T-helper 17 cell (primary cell): ENCODE measurements at places on chromosomes 13 and 19.

DNA sequence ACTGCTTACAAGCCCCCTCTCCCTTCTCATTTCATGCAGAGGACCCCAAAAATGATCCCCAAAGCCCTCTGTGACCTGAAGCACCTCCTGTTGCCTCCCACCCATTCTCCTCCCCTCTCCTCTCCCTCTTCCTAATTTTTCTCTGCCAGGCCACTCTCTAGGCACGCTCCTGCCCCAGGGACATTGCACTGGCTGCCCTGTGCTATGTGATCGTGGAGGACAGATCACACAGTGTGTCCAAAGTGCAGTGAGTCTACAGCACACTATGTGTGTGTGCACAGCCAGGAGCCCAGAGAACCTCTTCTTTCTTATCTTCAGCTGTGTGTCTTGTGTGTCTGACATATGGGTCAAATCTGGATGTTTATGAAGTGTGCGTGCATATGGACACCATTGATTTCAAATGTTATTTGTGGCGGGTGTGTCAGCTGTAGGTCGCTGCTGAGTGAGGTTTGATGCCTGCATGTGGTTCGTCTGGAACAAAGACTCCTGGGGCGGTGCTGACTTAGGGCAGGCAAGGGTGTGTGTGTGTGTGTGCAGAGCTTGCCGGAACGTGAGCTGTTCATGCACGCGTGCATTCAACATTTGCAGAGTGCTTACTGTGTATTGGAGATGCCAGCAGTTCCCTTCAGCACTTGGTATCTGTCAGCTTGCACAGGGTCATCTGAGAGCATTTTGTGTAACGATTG lies 2.1 kb upstream of the KLHL26 start:
- H3K4me3 ChIP-seq, result peak overlapping the region; percentile 90
- H3K36me3 ChIP-seq, result no peaks in the 10 kb centered on the region
- peaks cover 35% of the 10 kb centered on the region for H3K4me1 ChIP-seq

GRCh38 chr19:514166-514663 lies 6.9 kb downstream of the TPGS1 start:
- H3K4me3 ChIP-seq, result no peak overlapping the region
- peak overlapping the region; percentile 91 for H3K27ac ChIP-seq
- no peaks in the 10 kb centered on the region for H3K36me3 ChIP-seq
- no peaks in the 10 kb centered on the region for H3K27me3 ChIP-seq
- DNase-seq, result no peak

DNA sequence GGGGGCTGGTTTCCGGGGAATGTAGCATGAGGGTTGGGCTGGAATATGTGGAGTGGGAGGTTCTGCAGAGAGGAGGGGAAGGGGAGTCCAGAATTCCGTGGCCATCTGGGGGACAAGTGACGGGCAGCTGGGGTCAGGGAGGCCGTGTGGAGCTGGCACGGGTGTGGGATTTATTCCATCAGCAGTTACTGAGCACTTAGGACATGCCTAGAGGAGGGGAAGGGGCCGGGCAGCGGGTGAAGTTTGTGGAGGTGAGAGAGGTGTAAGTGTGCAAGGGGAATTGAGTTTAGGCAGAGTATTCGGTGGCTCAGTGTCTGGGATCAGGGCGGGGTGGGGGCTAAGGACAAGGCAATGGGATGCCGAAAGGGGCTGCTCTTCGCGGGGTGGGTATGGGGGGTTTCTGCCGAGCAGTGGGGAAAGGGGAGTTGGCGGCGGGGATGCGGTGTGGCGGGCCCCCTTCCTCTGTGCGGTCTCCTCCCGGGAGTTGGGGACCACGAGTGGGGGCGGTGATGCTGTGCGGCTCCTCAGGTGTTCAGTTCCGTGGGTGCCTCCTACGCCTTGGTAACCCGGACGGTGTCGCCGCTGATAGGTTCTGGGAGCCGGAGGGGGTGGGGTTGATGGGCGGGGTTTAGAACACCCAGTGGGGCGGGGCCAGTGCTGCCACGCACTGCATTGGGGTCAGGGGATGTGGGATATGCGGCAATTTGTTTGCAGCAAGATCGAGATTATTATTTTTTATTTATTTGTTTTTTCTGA lies 5.4 kb downstream of the CCDC61 start:
- peaks cover 3% of the 10 kb centered on the region for H3K36me3 ChIP-seq
- no peaks in the 10 kb centered on the region for H3K27me3 ChIP-seq
- H3K4me1 ChIP-seq, result peaks cover 29% of the 10 kb centered on the region
- peak; percentile 54 for DNase-seq

- peaks cover 4% of the 10 kb centered on the region for H3K36me3 ChIP-seq
- peak; percentile 44 for DNase-seq
- no peak overlapping the region for H3K27ac ChIP-seq
- peaks cover 83% of the 10 kb centered on the region for H3K27me3 ChIP-seq
- peak overlapping the region; percentile 70 for H3K4me3 ChIP-seq
Measured at GRCh38 chr13:27830010-27830409, 37.7 kb downstream of the GSX1 start.

- H3K36me3 ChIP-seq, result no peaks in the 10 kb centered on the region
- peaks cover 8% of the 10 kb centered on the region for H3K4me1 ChIP-seq
- peaks cover 59% of the 10 kb centered on the region for H3K27me3 ChIP-seq
- no peak for DNase-seq
- peak overlapping the region; percentile 9 for H3K4me3 ChIP-seq
Measured at GRCh38 chr13:94713561-94714182, 1.3 kb upstream of the SOX21 start.

DNA sequence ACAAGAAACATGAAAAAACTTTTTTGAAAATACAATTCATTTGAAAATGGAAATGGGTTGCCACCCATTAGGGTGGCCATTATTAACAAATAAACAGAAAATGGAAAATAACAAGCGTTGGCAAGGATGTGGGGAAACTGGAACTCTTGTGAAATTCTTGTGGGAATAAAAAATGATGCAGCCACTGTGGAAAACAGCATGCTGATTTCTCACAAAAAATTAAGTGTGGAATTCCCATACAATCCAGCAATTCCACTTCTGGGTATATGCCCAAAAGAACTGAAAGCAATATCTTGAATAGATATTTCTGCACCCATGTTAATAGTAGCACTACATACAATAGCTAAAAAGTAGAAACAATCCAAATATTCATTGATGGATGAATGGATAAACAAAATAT lies 165.2 kb downstream of the DCLK1 start:
- no peaks in the 10 kb centered on the region for H3K4me1 ChIP-seq
- peaks cover 2% of the 10 kb centered on the region for H3K27me3 ChIP-seq
- H3K27ac ChIP-seq, result no peak overlapping the region
- no peak for DNase-seq
- no peaks in the 10 kb centered on the region for H3K36me3 ChIP-seq
- H3K4me3 ChIP-seq, result no peak overlapping the region

DNA sequence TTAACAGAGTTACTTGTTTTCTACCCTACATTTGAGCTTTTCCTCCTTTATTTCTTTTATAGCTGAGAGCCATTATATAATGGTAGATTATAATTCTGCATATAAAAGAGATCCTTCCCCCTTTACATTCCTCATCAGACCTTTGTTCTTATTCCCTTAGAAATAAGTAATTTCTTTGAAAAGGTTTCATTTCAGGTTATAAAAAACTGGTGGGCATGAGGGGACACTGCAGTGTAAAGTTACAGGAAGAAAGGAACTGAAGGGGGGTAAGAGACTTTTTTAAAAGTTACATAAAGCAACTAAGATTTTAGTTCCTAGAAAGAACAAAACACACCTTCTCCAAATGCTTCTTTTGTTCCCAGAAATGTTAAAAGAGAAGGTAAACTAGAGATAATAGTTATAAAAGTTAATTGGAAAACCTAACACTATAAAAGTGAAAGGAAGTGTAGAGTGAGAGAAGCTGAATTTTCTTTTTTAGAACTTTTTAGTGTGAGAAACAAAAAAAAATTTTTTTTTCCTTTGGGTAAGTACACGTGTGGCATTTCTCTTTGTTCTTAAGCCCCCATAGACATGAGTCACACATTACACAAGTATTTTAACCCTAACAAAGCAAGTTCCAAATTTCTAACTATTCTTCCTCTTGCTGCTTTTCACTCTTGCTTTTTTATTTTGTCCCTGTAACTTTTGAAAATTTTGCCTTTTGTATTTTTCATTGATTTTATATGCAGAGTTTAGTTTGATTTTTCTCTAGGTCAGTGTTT lies 106.4 kb upstream of the MLNR start:
- H3K4me3 ChIP-seq, result peak overlapping the region; percentile 39
- H3K27me3 ChIP-seq, result no peaks in the 10 kb centered on the region
- peaks cover 8% of the 10 kb centered on the region for H3K36me3 ChIP-seq

DNA sequence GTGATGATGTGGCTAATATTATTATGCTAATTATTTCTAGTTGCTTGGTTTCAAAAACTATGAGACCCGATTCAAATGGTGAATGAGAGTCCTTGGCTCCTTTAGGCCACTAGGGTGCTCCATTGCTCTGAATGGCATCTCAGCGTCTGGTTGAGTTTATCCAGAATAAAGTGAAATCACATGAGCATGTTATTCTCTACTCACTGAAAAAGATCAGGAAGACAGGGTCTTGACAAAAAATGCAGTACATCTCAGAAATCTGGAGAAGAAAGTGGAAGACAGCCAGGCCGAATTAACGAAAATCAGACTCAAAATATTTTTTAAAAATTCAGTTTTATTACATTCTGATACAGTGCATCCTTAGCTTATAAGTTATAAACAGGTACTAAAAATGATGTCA lies 516.2 kb downstream of the MYO16 start:
- no peak for DNase-seq
- H3K36me3 ChIP-seq, result no peaks in the 10 kb centered on the region
- H3K27me3 ChIP-seq, result peaks cover 56% of the 10 kb centered on the region
- no peak overlapping the region for H3K27ac ChIP-seq
- peaks cover 2% of the 10 kb centered on the region for H3K4me1 ChIP-seq

- H3K36me3 ChIP-seq, result no peaks in the 10 kb centered on the region
- no peak overlapping the region for H3K4me3 ChIP-seq
- H3K27ac ChIP-seq, result no peak overlapping the region
- DNase-seq, result no peak
Measured at GRCh38 chr13:35349052-35349451, 127.4 kb downstream of the MAB21L1 start.

- H3K4me1 ChIP-seq, result peaks cover 27% of the 10 kb centered on the region
- no peaks in the 10 kb centered on the region for H3K36me3 ChIP-seq
- no peak overlapping the region for H3K27ac ChIP-seq
- DNase-seq, result no peak
Measured at GRCh38 chr19:38555200-38555599, 62.6 kb downstream of the MAP4K1 start.

DNA sequence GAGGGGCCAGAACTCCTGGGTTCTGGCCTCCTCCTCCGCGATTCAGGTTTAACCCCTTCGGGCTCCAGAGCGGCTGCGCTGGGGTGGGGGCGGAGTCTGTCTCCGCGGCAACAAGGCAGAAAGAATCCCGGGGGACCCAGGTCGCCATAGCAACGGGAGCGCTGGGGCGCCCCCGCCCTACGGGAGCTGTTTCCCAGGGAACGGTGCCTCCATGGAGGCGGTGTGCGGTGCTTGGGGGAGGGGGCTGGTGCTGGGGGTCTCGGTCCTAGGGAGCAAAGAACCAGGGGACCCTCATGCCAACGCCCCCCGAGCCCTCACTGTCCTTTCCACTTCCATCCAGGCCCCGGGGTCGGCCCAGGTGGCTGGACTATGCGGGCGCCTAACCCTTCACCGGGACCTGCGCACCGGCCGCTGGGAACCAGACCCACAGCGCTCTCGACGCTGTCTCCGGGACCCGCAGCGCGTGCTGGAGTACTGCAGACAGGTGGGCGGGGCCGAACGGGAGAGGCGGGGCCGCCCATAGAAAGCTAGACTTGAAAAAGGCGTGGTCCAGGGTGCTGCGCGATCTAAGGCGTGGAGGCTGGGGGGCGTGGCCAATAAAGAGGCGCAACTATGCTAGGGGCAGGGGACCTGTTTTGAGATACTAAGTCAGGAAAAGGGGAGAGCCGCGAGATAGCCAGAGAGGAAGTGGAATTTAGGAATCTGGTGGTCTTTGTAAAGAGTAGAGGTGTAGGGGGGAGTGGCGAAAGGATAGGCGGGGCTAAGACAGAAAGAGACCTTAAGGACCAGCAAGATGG lies 1.2 kb downstream of the APLP1 start:
- peak overlapping the region; percentile 80 for H3K4me3 ChIP-seq
- no peak overlapping the region for H3K27ac ChIP-seq
- peaks cover 50% of the 10 kb centered on the region for H3K27me3 ChIP-seq
- peak; percentile 72 for DNase-seq
- peaks cover 11% of the 10 kb centered on the region for H3K36me3 ChIP-seq

- no peaks in the 10 kb centered on the region for H3K27me3 ChIP-seq
- no peak overlapping the region for H3K27ac ChIP-seq
- H3K4me1 ChIP-seq, result peaks cover 5% of the 10 kb centered on the region
- H3K36me3 ChIP-seq, result no peaks in the 10 kb centered on the region
Measured at GRCh38 chr19:10207026-10207425, 12.3 kb upstream of the DNMT1 start.

GRCh38 chr13:72920097-72920496 lies 138.2 kb downstream of the PIBF1 start:
- H3K4me1 ChIP-seq, result peaks cover 6% of the 10 kb centered on the region
- no peak for DNase-seq
- no peak overlapping the region for H3K4me3 ChIP-seq

GRCh38 chr19:5954293-5954692 lies 23.6 kb downstream of the RANBP3 start:
- H3K4me1 ChIP-seq, result peaks cover 60% of the 10 kb centered on the region
- no peaks in the 10 kb centered on the region for H3K27me3 ChIP-seq
- H3K27ac ChIP-seq, result peak overlapping the region; percentile 97
- peak overlapping the region; percentile 79 for H3K4me3 ChIP-seq
- H3K36me3 ChIP-seq, result no peaks in the 10 kb centered on the region

DNA sequence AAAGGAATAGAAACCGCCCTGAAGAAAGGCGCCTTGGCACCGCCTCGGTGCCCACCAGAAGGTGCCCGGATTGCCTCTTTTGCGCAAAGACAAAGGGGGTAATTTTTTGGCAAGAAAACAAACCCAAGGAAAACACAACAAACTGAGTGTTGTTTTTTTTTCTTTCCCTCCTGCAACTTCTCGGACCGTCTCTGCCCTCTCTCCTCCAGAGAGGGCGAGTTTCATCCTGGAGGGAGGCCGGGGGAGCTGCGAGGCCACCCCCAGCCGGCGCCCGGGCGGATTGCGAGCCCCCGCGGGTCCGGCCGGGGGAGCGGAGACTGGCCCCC lies 2.3 kb downstream of the ZNF536 start:
- H3K4me3 ChIP-seq, result no peak overlapping the region
- no peak for DNase-seq
- H3K27me3 ChIP-seq, result peaks cover 30% of the 10 kb centered on the region
- no peak overlapping the region for H3K27ac ChIP-seq
- peaks cover 2% of the 10 kb centered on the region for H3K36me3 ChIP-seq
- no peaks in the 10 kb centered on the region for H3K4me1 ChIP-seq

DNA sequence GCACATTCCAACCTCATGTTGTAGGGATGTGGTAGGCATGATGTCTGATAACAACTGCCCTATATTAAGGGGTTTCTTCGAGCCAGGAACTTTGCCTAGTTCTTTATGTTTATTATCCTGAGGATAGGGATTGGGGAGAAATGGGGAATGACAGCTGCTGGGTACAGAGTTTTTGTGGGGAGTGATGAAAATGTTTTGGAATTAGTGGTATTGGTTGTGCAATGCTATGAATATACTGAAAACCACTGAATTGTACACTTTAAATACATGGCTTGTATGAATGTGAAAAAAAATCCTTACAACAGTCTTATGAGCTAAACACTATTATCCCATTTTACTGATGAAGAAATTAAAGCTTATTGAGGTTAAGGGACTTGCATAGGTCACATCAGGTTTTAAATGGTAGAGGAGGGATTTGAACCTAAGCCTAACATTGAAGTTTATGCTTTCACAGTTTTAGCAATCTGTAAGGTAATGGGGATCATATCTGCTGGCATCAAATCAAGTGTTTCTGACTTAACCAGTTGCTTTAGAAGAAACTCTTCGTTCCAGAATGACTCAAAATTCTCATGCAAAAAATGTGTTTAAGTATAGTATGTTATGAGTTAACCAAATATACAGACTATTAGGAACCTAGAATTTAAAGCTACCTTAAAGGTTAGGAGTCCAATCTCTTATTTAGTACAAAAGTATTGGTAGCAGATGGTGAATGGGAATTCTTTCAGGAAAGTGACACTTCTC lies 61.4 kb downstream of the ERCC5 start:
- H3K4me3 ChIP-seq, result no peak overlapping the region
- peaks cover 3% of the 10 kb centered on the region for H3K4me1 ChIP-seq
- no peaks in the 10 kb centered on the region for H3K36me3 ChIP-seq
- H3K27me3 ChIP-seq, result peaks cover 53% of the 10 kb centered on the region
- no peak overlapping the region for H3K27ac ChIP-seq
